ENCODE measurements at places on chromosomes 2 and 18. TPM values are rescaled to one million over a fixed set of nuclear protein-coding genes. Genes with fewer than 3 reads are reported as not detected.

DNA sequence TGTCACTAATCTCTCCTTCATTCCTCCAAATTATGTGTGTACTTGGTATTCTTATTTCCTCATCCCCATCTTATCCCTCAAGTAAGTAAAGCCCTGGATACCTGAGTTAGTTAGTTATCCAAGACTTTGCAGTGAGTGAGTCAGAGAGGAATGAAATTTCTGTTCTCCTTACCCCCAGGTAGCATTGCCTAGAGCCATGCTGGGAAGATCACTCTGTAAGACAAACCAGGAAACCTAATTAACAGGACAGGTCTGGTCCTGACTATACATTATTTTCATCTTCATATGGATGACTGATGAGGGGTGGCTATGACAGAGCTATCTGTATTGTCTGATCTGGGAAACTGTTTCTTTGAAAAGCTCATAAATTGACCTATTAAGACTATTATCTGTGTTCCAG, 55.0 kb upstream of the ITGA6 start:
- H3K27me3 ChIP-seq = peaks cover 11% of the 10 kb centered on the region
- H3K4me3 ChIP-seq = no peak overlapping the region
- no peak for DNase-seq
- H3K36me3 ChIP-seq = no peaks in the 10 kb centered on the region

Gene MBOAT2
- total RNA-seq = 1.7 TPM

- peaks cover 18% of the 10 kb centered on the region for H3K4me1 ChIP-seq
- H3K27ac ChIP-seq = no peak overlapping the region
- no peak overlapping the region for H3K4me3 ChIP-seq
- no peak for DNase-seq
- peaks cover 3% of the 10 kb centered on the region for H3K36me3 ChIP-seq
- no peaks in the 10 kb centered on the region for H3K27me3 ChIP-seq
Measured at GRCh38 chr2:85915606-85916303, 27.0 kb upstream of the ST3GAL5 start.

- H3K36me3 ChIP-seq = peaks cover 2% of the 10 kb centered on the region
- no peaks in the 10 kb centered on the region for H3K27me3 ChIP-seq
- no peaks in the 10 kb centered on the region for H3K4me1 ChIP-seq
- no peak for DNase-seq
- H3K27ac ChIP-seq = no peak overlapping the region
- no peak overlapping the region for H3K4me3 ChIP-seq
Measured at GRCh38 chr2:183214680-183215079, 90.4 kb downstream of the NUP35 start.

- peak overlapping the region; percentile 80 for H3K27ac ChIP-seq
- H3K36me3 ChIP-seq = peaks cover 6% of the 10 kb centered on the region
- H3K4me1 ChIP-seq = peaks cover 85% of the 10 kb centered on the region
- H3K4me3 ChIP-seq = peak overlapping the region; percentile 89
- no peak for DNase-seq
Measured at GRCh38 chr2:11748018-11748860, 1.8 kb downstream of the LPIN1 start.

Gene KLHL30
- total RNA-seq = not detected

Gene SERPINB11
- total RNA-seq = not detected

- H3K27me3 ChIP-seq = no peaks in the 10 kb centered on the region
- DNase-seq = no peak
- no peak overlapping the region for H3K27ac ChIP-seq
- no peaks in the 10 kb centered on the region for H3K4me1 ChIP-seq
- H3K36me3 ChIP-seq = no peaks in the 10 kb centered on the region
Measured at GRCh38 chr18:38032516-38032915, 466.9 kb upstream of the CELF4 start.

DNA sequence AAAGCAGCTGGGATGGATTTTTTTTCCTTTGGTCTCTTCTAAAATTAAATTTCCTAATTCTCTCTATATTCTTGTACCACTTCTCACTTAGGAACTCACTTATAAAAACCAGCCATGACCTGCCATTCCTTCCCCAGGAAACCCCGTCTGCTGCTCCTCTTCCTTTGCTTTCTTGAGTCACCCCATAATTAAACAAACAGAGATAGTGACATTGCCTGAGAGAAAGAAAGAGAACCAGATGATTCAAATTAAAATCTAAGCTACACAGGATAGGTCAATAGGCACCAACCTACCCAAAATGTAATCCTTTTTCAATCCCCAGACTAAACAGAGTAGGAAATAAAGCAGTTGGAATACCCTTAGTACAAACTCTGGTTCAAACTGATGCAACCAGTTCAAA, 9.7 kb downstream of the STK39 start:
- no peak overlapping the region for H3K27ac ChIP-seq
- peaks cover 7% of the 10 kb centered on the region for H3K4me1 ChIP-seq
- H3K36me3 ChIP-seq = peaks cover 2% of the 10 kb centered on the region
- no peak overlapping the region for H3K4me3 ChIP-seq
- no peaks in the 10 kb centered on the region for H3K27me3 ChIP-seq

- no peaks in the 10 kb centered on the region for H3K4me1 ChIP-seq
- no peaks in the 10 kb centered on the region for H3K36me3 ChIP-seq
- no peak overlapping the region for H3K27ac ChIP-seq
Measured at GRCh38 chr2:22215517-22215916, 1091.7 kb downstream of the TDRD15 start.

DNA sequence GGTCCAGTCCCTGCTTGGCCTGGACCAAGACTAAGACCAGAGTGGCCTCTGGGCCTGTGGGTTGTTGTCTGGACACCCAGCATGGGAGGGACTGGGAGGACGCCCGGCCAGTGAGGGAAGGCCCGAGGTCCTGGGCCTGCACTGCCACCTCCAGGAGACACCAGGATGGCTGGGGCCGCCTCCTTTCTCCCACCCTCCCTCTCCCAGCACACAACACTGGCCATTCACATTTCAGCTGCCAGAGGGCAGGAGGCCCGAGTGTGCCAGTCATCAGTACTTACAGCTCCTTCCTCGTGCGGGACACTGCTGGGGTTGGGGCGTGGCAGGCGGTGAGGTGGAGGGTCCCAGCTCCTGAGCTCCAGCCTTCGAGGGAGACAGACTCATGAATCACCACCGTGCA, 133.5 kb downstream of the ASB1 start:
- H3K4me3 ChIP-seq = no peak overlapping the region
- H3K36me3 ChIP-seq = no peaks in the 10 kb centered on the region
- no peak for DNase-seq
- no peaks in the 10 kb centered on the region for H3K4me1 ChIP-seq
- H3K27ac ChIP-seq = no peak overlapping the region

Gene NMUR1
- total RNA-seq = not detected

Gene G6PC2
- not detected for total RNA-seq

Gene CYP1B1
- 1.2 TPM for total RNA-seq

Gene ASB18
- total RNA-seq = not detected

DNA sequence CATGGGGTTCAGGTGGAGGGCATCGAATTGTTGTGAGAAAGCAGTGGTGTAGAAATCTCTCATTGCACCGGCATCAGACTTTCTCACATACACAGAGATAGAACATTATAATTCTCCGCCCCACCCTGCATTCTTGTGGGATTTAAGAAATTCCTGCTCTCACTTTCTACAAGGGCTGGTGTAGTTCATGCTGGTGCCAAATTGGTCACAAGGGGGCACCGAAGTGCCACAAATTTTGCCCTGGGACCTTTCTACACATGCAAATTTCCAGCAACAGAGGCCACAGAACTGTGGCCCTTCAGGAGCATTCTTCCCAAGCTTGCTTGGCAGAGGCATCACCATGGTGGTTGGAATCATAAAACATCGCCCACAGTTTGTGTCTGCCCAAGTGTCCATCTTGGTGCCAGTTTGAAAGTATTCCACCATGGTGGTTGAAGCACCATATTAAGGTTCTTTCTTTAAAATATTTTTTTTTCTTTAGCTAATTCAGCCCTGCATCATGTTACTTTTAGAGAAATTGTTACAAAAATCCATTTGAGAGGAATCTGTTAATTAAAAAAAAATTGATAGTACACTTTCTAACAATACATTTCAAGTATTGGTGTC, 521.2 kb upstream of the FANCL start:
- H3K4me3 ChIP-seq = no peak overlapping the region
- peaks cover 6% of the 10 kb centered on the region for H3K4me1 ChIP-seq
- no peak overlapping the region for H3K27ac ChIP-seq
- no peaks in the 10 kb centered on the region for H3K27me3 ChIP-seq

- H3K4me3 ChIP-seq = no peak overlapping the region
- no peak for DNase-seq
- H3K36me3 ChIP-seq = peaks cover 15% of the 10 kb centered on the region
- H3K4me1 ChIP-seq = no peaks in the 10 kb centered on the region
- H3K27me3 ChIP-seq = no peaks in the 10 kb centered on the region
Measured at GRCh38 chr2:20803226-20803682, 19.6 kb downstream of the LDAH start.

GRCh38 chr2:85433511-85434089, 15.1 kb downstream of the SH2D6 start:
- H3K27me3 ChIP-seq = no peaks in the 10 kb centered on the region
- H3K4me1 ChIP-seq = peaks cover 29% of the 10 kb centered on the region
- no peak for DNase-seq

- no peak overlapping the region for H3K27ac ChIP-seq
- peaks cover 18% of the 10 kb centered on the region for H3K4me1 ChIP-seq
- no peak for DNase-seq
- peaks cover 83% of the 10 kb centered on the region for H3K36me3 ChIP-seq
Measured at GRCh38 chr2:47818777-47819176, 35.8 kb downstream of the MSH6 start.

DNA sequence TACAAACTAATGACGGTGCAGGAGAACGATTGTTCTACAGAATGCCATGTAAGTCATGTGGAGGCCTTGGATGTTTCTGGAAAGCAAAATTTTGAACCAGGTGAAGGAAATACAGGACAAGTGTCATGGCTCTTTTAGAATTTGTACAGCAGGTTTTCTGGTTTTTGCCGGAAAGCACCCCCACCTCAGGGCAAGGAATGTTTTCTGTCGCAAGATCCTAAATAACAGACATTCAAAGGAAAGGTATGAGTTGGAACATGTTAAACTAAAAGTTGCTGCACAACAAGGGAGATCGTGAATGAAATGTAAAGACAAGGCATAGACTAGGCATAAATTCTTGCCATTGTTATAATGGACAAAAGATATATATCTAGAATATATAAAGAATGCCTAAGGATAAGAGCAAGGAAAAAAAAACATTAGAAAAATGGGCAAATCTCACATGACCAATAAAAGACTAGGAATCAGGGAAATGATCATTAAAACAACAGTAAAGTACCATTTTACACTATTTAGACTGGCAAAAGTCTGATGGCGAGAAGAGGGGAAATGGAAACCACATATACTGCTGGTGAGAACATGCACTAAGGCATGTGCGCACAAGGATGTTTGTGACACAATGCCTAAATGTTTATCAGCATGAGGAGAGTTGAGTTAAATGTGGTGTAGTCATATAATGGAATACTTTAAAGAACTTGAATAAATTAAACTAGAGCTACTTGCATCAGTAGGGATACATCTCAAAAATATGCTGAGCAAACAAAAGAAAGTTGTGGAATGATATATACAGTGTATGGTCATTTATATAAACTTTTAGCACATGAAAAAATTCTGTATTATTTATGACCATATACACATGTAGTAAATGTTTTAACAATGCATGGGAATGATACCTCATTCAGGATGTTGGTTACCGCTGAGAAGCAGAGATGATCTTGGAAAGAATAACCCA, 127.0 kb downstream of the EML6 start:
- H3K27ac ChIP-seq = no peak overlapping the region
- H3K4me3 ChIP-seq = no peak overlapping the region
- H3K27me3 ChIP-seq = no peaks in the 10 kb centered on the region
- peaks cover 16% of the 10 kb centered on the region for H3K36me3 ChIP-seq

DNA sequence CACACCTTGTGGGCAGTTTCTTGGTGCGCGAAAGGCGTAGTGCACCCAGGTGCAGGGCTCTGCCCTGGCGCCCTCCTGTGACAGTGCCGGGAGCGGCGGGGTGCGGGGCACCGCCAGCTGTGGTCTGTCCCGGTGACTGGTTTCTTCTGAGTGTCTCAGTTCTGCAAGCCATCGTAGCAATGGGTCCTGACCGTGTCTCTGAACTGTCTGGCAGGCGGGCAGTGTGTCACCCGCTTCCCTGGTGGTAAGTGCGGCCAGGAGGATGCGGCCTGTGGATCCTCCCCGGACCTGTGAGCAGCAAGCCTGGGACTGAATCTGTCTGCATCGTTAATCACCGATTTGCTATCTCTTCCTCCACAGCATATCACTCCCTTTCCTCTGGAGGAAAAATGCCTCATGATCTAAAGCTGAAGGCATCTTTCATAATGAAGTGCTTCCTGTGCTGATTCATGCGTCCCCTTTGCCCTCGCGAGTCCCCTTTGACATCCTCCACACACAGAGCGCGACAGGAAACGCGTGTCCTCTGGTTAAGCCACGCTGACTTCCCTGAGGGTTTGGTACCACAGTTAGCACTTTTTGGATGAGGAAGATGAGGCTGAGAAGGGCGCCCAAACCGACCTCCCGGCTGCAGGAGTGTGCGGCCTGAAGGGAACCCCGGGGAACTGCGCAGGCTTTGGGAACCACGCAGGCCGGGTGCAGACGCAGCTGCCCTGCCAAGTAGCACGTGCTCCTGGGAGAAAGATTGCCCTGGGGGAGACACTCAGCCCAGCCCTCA, 416.0 kb upstream of the HS6ST1 start:
- peak overlapping the region; percentile 29 for H3K4me3 ChIP-seq
- no peaks in the 10 kb centered on the region for H3K36me3 ChIP-seq
- DNase-seq = no peak
- peaks cover 18% of the 10 kb centered on the region for H3K4me1 ChIP-seq
- no peak overlapping the region for H3K27ac ChIP-seq
- peaks cover 7% of the 10 kb centered on the region for H3K27me3 ChIP-seq

GRCh38 chr2:29281086-29281915, 166.1 kb downstream of the CLIP4 start:
- no peaks in the 10 kb centered on the region for H3K4me1 ChIP-seq
- H3K27ac ChIP-seq = no peak overlapping the region
- peaks cover 15% of the 10 kb centered on the region for H3K27me3 ChIP-seq
- no peak overlapping the region for H3K4me3 ChIP-seq

Gene SCN3A
- 2.6 TPM for total RNA-seq

DNA sequence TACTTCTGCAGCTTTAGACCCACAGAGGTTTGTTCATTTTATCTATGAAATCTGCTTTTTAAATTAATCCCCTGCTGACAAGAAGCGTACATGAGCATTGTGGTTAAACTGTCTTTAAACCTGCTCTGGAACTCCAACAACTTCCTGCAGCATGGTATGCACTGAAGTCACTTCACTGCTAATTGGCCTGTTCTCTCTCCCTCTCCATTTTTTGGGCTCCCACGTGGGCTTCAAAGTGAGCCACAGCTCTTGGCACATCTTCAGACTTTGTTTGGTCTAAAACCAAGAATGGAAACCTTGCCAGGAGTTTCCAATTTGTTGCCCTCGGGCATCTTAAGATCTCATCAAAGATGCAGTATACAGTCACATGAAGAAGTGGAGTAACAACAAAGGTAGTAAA, 311.4 kb downstream of the LRRTM1 start:
- no peak overlapping the region for H3K4me3 ChIP-seq
- no peaks in the 10 kb centered on the region for H3K36me3 ChIP-seq
- H3K27me3 ChIP-seq = no peaks in the 10 kb centered on the region
- H3K4me1 ChIP-seq = no peaks in the 10 kb centered on the region
- no peak overlapping the region for H3K27ac ChIP-seq

Gene NEB
- total RNA-seq = 1.2 TPM

Gene RPL37A
- total RNA-seq = 5,377 TPM

- no peak for DNase-seq
- H3K27ac ChIP-seq = no peak overlapping the region
- peaks cover 29% of the 10 kb centered on the region for H3K27me3 ChIP-seq
- H3K4me3 ChIP-seq = no peak overlapping the region
Measured at GRCh38 chr18:54829856-54830255, 1.6 kb downstream of the RAB27B start.

- no peak overlapping the region for H3K27ac ChIP-seq
- H3K4me3 ChIP-seq = no peak overlapping the region
- H3K4me1 ChIP-seq = no peaks in the 10 kb centered on the region
- no peak for DNase-seq
Measured at GRCh38 chr18:13269013-13269280, 50.4 kb downstream of the LDLRAD4 start.

Gene STARD6
- not detected for total RNA-seq
